ENCODE measurements at places on chromosomes 4 and X.
A peak's percentile ranks its signal among the peaks of the same experiment; 100 is the strongest.

DNA sequence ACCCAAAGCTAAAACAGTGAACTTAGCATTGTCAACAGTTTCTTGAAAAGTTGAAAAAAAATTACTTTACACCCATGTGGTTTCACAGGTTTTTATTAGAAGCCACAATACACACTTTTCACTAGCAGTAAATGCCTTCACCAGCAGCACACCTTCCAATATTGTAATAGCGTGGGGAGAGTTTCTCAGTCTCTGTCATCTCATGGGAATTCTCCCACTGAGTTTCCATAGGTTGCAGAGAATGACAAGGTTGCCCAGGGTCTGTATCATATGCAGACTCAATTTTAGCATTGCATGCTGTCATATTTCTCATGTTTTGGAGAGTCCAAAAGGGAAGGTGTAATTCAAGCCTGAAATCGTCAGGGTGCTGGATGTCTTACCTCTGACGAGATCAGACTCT, 486.1 kb upstream of the TENM3 start:
- no peak for DNase-seq

GRCh38 chrX:44971674-44972073, 98.7 kb downstream of the KDM6A start:
- DNase-seq: no peak

DNA sequence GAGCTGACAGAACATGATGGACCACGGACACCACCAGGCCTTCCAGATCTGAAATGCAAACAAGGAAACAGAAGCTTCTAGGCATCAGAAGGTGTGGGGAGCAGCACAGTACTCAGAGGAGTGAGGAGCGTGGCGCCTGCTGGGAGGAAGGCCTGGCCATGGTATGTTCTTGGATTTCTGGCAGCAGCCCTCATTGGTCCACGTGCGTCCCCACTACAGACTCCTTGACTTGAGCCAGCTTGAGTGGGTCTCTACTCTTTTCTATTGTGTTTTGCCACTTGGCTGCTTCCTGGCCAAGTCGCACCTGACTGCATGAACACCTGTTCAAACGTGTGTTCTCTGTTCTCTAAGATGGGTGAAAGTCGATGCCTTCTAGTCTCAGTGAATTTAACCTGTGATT, 18.0 kb downstream of the ZNF275 start:
- no peak for DNase-seq

DNA sequence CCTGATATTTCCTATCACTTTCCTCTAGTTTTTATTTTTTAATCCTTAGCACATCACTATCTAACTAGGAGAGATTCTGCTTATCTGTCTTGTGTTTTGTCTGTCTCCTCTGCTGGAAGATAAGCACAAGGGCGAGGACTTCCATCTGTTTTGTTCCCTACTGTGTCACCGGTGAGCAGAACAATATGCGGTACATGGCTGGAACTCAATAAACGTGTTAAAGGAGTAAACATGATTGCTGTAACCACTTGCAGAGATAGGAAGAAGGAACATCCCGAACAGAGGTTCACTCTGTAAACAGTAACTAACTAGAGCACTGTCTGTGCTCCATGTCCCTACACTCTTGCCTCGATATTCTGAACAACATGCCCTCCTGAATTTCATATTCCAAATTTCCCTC, 5.2 kb downstream of the HS3ST1 start:
- DNase-seq: no peak

DNA sequence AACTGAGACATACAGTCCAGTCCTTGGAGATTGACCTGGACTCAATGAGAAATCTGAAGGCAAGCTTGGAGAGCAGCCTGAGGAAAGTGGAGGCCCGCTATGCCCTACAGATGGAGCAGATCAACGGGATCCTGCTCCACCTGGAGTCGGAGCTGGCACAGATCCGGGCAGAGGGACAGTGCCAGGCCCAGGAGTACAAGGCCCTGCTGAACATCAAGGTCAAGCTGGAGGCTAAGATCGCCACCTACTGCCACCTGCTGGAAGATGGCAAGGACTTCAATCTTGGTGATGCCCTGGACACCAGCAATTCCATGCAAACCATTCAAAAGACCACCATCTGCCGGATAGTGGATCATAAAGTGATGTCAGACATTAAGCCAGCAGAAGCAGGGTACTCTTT, 20.4 kb upstream of the FRMPD3 start:
- DNase-seq: no peak

GRCh38 chr4:76606645-76607265, 171.7 kb downstream of the SHROOM3 start:
- DNase-seq: peak; percentile 67

GRCh38 chr4:111921714-111922113, 223.5 kb upstream of the FAM241A start:
- DNase-seq: no peak

- no peak for DNase-seq
These were observed 12.0 kb downstream of the BCOR start for GRCh38 chrX:40085714-40086113.

DNA sequence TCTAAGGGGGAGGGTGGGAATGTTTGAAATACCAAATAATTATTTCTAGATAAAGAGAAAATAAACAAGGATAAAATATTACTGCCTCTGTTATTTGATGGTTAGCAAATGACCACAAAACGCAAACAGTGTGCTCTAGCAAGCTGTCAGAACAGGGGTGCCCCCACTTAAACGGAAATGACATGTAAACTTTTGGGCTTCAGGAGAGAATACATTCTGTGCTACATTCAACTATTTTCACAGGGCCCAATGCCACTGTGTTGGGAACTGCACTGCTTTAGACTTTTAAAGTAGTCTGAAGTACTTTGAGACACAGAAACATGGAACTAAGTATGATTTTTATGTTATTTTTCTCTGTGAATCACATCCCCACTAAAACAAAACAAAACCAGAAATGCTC, 14.1 kb downstream of the CD40LG start:
- no peak for DNase-seq

DNA sequence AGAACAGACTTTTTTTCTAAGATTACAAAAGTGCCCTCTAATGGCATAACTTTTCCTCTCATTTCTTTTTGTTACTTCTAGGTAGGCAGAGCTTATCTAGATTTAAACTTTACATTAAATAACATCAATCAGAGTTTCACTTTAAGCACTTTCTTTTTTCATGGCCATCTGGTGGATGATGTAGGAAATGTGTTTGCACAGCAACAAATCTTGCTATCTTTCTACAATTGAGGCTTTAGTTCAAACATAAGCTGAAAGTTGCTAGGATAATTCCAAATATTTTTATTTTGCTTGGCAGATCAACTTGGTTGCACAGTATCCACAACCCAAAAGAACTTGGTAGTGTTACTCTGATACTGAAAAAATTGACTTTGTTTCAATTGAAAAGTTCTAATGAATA, 22.0 kb downstream of the NDNF start:
- DNase-seq: no peak

DNA sequence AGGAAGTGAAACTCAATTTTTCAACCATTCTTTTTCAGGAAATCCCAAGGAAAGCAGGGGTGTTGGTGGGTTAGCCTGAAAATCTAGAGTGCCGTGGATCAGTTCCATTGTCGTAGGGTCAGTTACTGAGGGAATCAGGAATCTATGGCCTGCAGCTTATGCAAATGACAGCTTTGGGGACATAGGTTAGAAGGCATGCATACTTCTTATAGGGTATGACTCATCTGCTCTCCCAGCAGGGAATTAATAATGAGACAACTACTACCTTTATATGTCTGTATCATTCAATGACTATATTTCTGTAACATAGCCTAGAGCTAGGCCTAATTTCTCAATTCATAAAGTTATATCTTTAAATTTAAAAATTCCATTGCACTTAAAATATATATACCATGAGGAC, 36.6 kb downstream of the ZNF41 start:
- DNase-seq: no peak

Data from fibroblast of upper back skin (primary cell).